ENCODE measurements at places on chromosomes 12 and 14.

GRCh38 chr14:32934073-32934880 is 4.4 kb upstream of the NPAS3 start:
- DNase-seq: no peak

GRCh38 chr12:42299392-42300308 is 26.2 kb downstream of the ZCRB1 start:
- no peak for DNase-seq

- DNase-seq: no peak
These were observed 71.2 kb downstream of the IRF2BPL start for GRCh38 chr14:76957224-76957891.

GRCh38 chr12:90969346-90969745 is 14.4 kb upstream of the CCER1 start:
- DNase-seq: no peak

- DNase-seq: peak; percentile 12
These were observed 66.6 kb upstream of the FBRSL1 start for GRCh38 chr12:132423251-132423819.

DNA sequence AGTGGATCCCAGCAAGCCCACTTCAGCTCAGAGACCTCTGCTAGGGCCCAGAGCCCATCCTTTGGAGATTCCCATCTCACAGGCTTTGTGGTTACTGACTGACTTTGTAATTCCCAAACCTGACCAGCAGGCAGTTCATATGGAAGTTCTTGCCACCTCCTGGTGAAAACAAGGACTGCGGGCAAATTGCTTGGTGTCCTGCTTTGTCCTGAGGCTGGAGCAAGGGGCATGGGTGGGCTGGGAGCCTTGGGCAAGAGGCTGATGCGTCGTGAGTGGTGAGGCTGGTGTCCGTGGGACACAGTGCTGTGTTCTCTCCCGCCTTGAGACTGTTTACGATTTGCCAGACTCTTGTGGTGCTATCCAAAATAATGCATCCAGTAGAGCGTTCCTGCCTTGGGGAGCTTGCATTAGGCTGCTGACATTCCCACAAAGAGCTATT is 91.0 kb downstream of the LRRC74A start:
- no peak for DNase-seq

DNA sequence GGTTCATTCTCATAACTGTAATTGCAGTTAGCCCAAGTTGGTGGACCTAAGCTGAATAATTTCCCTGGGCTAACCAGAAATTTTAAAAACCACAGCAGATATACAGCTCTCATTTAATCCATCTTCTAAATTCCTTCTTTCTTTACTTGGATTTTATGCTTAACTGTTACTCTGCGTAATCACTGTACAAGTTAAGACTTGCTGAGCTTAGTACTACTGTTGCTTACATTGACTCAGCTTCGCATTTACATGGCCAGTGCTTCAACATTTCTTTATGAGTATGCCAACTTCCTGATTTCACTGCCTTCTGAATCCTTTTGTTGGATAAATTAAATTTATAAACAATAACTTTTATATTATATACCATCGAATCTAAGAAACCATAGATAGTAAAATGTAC is 147.4 kb downstream of the SLC38A4 start:
- no peak for DNase-seq

Data from T follicular helper cell (primary cell).